GM12891 (cell line): ENCODE measurements at places on chromosomes 3 and 15.

GRCh38 chr15:50119063-50120040 is at the start of gene ATP8B4:
ATP8B4 (minus strand) TSS chr15:50119233; CDS start chr15:50106966, 12,267 bp downstream.
- DNase-seq, result no peak

GRCh38 chr15:100526027-100526481 is 2.7 kb downstream of the CERS3 start:
- DNase-seq, result no peak

DNA sequence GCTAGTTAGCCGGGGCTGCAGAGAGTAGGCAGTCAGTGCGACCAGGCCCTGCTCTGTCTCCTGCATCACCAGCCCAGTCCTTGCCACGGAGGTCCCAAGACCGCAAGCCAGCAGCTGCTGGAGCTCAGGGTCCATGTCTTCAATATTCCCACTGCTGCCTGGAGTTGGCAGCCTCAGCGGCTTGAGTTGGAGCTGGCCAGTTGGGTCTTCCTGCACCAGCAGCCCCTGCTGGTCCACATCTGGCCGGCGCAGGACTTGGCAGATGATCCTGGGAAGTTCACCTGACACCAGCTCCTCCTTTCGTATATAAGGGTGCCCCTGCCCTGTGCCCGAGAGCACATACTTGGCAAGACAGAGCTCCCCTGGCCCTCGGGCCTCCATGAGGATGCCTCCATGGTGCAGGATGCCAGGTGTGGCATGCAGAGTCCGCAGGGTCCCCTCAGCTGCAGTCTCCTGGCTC is 5.7 kb downstream of the XIRP1 start:
- DNase-seq, result no peak

- DNase-seq, result no peak
These were observed 17.1 kb downstream of the PRR23E start for GRCh38 chr3:127209840-127210653.

- no peak for DNase-seq
These were observed 19.5 kb downstream of the ZXDC start for GRCh38 chr3:126456211-126456610.

DNA sequence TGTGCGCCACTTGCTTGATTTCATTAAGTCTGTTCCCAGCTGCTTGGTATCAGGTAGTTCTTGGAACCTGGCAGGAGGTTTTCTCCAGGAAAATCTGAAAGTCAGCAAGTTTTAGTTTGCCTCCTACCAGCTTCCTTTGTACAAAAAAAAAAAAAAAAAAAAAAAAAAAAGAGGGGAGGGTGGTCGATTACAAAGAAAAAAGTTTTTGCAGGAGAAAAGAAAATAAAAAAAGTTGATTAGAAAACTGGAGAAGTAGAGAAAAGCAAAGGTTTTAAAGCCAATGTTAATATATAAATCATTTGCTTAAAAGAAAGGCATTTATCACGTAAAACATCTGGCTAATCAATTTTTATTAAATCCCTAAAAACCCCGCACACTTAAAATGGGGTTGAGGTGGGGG is 5.9 kb downstream of the EPHA3 start:
- no peak for DNase-seq

GRCh38 chr15:46354443-46354842 is 719.6 kb downstream of the SQOR start:
- DNase-seq, result no peak

DNA sequence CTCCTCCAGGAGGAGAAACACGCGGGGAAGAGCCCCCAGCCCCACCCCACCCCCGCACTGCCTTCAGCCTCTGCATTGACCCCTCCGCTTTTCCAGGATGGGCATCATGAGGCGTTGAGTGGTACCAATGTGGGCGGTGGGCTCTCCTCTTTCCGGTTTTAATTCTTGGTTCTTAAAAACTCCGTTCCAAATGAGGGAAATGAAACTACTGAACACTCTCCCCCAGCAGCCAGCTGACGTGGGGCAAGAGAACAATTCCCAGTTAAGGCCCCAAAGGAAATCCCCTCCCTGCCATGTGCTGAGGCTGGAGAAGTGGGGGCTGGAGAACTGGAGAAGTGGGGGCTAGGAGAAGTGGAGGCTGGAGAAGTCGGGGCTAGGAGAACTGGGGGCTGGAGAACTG is 5.3 kb upstream of the NRROS start:
- no peak for DNase-seq
